ENCODE measurements at places on chromosomes 3 and 15.

GRCh38 chr15:77832874-77833273 lies 200.2 kb upstream of the LINGO1 start:
- H3K27me3 ChIP-seq: no peaks in the 10 kb centered on the region
- no peak overlapping the region for H3K4me3 ChIP-seq
- DNase-seq: no peak
- no peaks in the 10 kb centered on the region for H3K36me3 ChIP-seq

- no peak overlapping the region for H3K4me3 ChIP-seq
- no peaks in the 10 kb centered on the region for H3K4me1 ChIP-seq
- H3K27me3 ChIP-seq: no peaks in the 10 kb centered on the region
Measured at GRCh38 chr3:117596503-117596902, 886.9 kb downstream of the TUSC7 start.

- H3K27me3 ChIP-seq: peaks cover 2% of the 10 kb centered on the region
- no peaks in the 10 kb centered on the region for H3K36me3 ChIP-seq
- H3K4me3 ChIP-seq: no peak overlapping the region
- H3K27ac ChIP-seq: no peak overlapping the region
Measured at GRCh38 chr3:37493485-37494080, 319.2 kb upstream of the LRRFIP2 start.

DNA sequence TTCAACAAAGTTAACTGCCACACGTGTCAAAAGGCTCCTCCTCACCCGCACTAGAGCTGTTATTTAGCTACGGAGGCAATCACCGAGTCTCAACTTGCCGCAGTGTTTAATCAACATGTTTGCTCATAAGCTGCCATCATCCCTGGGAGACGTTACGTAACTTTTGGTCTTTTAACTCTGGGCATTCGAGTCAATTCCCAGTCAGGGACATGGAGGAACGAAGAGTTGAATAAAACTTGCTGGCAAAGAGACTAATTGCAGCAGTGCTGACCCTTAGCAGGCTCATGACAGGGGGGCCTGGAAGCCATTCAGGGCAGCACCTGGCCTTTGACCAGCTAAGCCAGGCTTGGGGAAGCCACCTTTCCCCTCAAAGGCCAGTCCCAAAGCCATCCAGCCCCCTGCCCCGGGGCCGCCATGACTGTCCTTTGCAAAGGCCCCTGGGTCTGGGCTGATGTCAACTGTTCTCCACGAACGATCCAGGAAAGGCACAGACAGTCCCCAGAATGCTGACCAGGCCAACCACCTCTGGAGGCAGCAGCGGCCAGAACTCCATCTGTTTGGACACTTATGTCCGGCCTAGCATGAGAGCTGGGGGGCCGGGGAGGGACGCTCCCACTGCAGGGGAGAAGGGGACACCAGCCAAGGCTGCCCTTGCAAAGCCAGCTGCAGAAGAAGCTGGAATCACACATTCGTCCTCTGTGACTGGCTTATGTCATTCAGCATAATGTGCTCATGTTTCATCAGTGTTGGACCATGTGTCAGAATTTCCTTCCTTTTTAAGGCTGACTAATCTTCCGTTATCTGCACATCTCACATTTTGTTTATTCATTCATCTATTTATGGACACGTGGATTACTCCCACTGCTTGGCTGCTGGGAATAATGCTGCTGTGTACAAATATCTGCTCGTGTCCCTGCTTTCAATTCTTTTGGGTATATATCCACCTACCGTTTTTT lies 43.7 kb downstream of the PCSK6 start:
- H3K36me3 ChIP-seq: no peaks in the 10 kb centered on the region
- H3K27ac ChIP-seq: no peak overlapping the region
- DNase-seq: no peak
- no peak overlapping the region for H3K4me3 ChIP-seq
- peaks cover 2% of the 10 kb centered on the region for H3K27me3 ChIP-seq

- H3K4me1 ChIP-seq: peaks cover 43% of the 10 kb centered on the region
- H3K4me3 ChIP-seq: no peak overlapping the region
- H3K36me3 ChIP-seq: peaks cover 25% of the 10 kb centered on the region
- no peaks in the 10 kb centered on the region for H3K27me3 ChIP-seq
Measured at GRCh38 chr3:150607267-150608065, 4.3 kb downstream of the SELENOT start.

GRCh38 chr3:124685067-124685466 lies 45.2 kb upstream of the UMPS start:
- no peak overlapping the region for H3K27ac ChIP-seq
- peaks cover 6% of the 10 kb centered on the region for H3K4me1 ChIP-seq

DNA sequence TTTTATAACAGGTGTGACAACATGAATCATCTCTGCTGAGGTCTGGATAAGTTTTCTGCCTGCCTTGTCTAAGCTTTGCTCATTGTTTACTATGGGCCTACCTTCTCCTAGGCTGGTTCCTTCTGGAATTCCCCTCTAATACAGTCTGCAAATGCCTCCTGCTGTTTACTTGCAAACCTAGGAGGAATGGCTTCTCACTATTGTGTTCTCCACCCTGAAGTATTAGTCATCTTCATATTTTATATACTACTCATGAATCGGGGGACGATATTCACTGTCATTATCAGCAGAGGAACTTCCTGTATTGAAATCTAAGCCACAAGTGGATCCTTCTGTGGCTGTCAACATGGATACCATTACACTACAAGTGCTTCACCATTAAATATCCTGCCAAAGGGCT lies 154.8 kb downstream of the PLCL2 start:
- no peaks in the 10 kb centered on the region for H3K27me3 ChIP-seq
- peaks cover 34% of the 10 kb centered on the region for H3K36me3 ChIP-seq
- H3K4me3 ChIP-seq: no peak overlapping the region
- peaks cover 6% of the 10 kb centered on the region for H3K4me1 ChIP-seq
- DNase-seq: no peak
- H3K27ac ChIP-seq: no peak overlapping the region

- H3K27ac ChIP-seq: no peak overlapping the region
- H3K4me1 ChIP-seq: no peaks in the 10 kb centered on the region
- no peaks in the 10 kb centered on the region for H3K36me3 ChIP-seq
- no peaks in the 10 kb centered on the region for H3K27me3 ChIP-seq
Measured at GRCh38 chr3:61807865-61808276, 246.5 kb downstream of the PTPRG start.

DNA sequence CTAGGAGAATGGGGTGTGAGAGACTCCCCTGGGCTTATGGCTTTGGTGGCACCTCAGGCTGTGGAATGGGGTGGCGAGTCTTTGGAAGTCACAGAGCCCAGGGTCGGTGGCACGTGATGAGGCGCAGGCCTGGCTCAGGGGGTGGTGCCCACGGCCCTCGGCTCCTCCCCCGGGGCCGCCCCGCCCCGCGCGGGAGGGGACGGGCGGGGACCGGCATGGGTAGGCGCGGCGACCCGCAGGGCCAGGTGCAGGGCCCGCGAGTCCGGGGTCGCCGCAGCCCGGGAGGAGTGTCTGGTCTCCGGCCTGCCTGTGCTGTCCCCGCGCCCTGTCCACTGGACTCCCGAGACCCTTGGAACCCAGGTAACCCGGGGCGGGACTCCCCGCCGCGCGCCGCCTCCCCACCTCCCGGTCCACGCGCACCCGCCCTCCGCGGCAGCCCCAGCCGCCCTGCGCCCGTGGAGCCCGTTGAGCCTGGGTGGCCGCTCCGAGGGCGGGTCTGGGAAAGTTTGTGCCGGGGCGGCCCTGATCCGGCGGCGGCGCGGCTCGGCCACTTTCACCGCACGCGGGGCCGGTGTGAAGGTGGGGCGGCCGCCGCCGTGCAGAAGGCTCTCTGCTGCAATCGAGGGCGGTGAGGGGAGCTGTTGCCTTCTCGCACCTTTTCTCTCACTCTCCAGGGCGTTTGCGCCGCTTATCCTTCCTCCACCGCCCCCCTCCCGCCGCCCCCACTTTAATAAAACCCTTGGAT lies at the start of gene PAQR5:
TSS of gene PAQR5 (plus strand) at position 216 of the 745 bp plus-strand sequence. CDS start 61,169 bp downstream, outside the sequence.
- H3K27me3 ChIP-seq: peaks cover 42% of the 10 kb centered on the region
- peaks cover 4% of the 10 kb centered on the region for H3K4me1 ChIP-seq
- H3K4me3 ChIP-seq: no peak within 1 kb of the TSS
- no peak for DNase-seq
- no peak within 1 kb of the TSS for H3K27ac ChIP-seq

GRCh38 chr3:10459954-10460754 lies 45.2 kb downstream of the ATP2B2 start:
- no peak overlapping the region for H3K27ac ChIP-seq
- no peak overlapping the region for H3K4me3 ChIP-seq
- H3K27me3 ChIP-seq: no peaks in the 10 kb centered on the region
- no peaks in the 10 kb centered on the region for H3K36me3 ChIP-seq
- no peak for DNase-seq

GRCh38 chr3:85726241-85726640 lies 767.5 kb downstream of the CADM2 start:
- H3K27ac ChIP-seq: no peak overlapping the region
- H3K4me1 ChIP-seq: no peaks in the 10 kb centered on the region
- DNase-seq: no peak

DNA sequence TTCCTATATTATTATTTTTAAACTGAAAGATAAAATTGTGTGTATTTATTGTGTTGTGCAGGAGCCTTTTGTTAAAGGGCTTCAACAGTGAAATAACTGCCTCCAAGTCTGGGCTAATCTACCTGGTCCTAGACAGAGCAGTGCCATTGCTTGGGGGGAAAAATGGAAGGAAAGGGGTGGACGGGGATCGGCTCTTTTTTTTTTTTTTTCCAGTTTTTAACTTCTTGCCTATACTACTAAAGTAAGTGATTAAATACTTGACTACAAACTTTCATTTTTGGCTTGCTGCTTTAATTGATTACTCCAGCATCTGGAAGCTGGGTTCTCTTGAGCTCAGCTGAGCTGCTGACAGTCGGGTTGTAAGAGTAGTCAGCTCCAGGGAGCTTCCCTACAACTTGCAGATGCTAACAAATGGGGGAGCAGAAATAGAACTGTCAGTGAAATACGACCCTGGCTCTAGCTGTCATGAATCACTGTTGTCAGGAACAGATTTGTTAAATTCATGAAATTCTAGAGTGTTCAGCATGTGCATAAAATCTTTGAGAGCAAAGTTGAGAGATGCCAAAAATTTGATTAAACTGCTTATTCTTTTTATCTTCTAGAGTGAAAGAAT lies 276.7 kb downstream of the ROBO1 start:
- no peak overlapping the region for H3K27ac ChIP-seq
- no peak overlapping the region for H3K4me3 ChIP-seq
- H3K27me3 ChIP-seq: no peaks in the 10 kb centered on the region
- no peak for DNase-seq

GRCh38 chr3:16102905-16103364 lies 71.5 kb upstream of the GALNT15 start:
- H3K27me3 ChIP-seq: no peaks in the 10 kb centered on the region
- DNase-seq: no peak
- H3K4me3 ChIP-seq: no peak overlapping the region
- no peak overlapping the region for H3K27ac ChIP-seq

GRCh38 chr15:63763476-63764123 lies 70.1 kb downstream of the HERC1 start:
- H3K27me3 ChIP-seq: no peaks in the 10 kb centered on the region
- H3K27ac ChIP-seq: no peak overlapping the region
- DNase-seq: no peak

GRCh38 chr3:161274691-161275298 lies 53.7 kb downstream of the NMD3 start:
- H3K36me3 ChIP-seq: no peaks in the 10 kb centered on the region
- no peak overlapping the region for H3K4me3 ChIP-seq
- H3K27ac ChIP-seq: no peak overlapping the region

DNA sequence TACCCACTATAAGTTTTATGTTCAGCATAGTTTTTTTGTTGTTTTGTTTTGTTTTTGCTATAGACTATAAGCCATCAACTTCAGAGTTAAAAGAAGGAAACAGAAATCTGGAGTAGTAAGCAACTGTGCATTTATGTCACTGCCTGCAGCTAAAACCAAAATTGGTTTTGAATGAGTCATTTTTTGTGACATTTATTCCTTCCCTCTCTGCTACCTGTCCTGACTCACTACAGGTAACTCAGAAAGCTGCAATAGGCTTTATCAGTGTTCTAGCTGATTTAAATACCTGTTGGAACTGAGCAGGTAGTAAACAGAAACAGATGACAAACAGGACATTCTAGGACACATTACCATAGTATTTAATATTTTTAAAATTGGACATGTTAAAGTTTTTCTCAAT lies 393.3 kb upstream of the WNT5A start:
- no peak for DNase-seq
- H3K4me1 ChIP-seq: no peaks in the 10 kb centered on the region
- no peaks in the 10 kb centered on the region for H3K36me3 ChIP-seq

- H3K4me1 ChIP-seq: no peaks in the 10 kb centered on the region
- no peak overlapping the region for H3K27ac ChIP-seq
- no peak overlapping the region for H3K4me3 ChIP-seq
Measured at GRCh38 chr3:147318900-147319299, 87.4 kb downstream of the ZIC4 start.

- DNase-seq: no peak
- H3K4me1 ChIP-seq: peaks cover under 1% of the 10 kb centered on the region
- peaks cover 4% of the 10 kb centered on the region for H3K36me3 ChIP-seq
- no peak overlapping the region for H3K4me3 ChIP-seq
Measured at GRCh38 chr3:171333784-171334464, 126.3 kb downstream of the TNIK start.

DNA sequence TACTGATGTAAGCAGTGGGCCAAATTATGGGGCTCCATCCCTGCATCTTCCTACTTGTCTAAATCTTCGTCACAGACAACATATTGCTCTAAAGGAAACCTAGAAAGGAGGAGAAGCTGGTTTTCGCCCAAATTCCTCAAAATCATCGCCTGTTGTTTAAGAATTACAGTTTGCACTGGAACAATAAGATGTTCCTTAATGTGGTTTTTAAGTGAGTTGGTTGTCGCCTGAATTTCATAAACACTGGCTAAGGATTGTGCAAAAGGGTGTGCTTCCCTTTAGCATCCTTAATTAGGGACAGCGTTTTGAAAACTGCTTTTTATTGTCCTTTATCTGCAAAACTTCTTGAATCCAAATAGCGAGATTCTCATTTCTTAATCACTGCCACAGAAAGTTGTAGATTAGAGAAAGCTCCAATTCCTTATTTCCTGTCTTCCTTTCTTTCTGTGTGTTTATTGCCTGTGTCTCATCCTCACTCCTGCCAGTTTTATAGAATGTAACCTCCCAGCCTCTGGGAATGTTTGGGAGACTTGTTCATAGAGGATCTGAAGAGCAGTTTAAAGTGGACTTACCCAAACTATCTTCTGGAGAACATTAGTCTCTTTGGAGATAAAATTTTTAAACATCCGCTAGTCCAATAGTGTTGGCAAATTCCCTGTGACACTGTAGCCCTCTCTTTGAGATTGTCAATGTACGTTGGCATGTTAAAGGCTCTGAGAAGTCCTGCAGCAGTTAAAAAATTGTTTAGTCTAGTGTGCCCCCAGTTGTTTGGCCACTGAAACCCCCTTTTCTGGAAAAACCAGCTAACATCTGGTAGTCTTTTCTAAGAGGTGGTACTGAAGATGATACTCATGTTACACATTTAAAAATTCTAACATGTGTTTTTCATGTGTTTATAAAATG lies 50.4 kb downstream of the FLNB start:
- no peak overlapping the region for H3K27ac ChIP-seq
- H3K4me1 ChIP-seq: peaks cover 3% of the 10 kb centered on the region

DNA sequence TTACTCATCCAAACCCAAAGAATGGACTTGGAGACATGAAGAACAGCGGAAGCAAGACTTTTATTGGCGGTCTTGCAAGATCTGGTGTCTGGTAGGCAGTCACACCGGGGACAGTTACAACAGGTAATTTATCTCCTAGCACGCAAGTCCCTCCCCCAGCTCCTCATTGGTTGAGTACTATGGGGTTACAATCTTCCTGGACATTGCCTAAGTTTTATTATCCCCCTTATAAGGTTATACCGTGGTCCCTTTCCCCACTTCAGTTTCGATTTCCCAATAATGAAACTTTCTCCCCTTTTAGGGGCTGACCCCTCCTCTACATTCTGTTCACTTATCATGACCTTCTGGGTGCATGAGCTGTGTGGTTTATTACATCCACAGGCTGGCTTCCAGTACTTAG lies 18.7 kb downstream of the ARL8B start:
- no peaks in the 10 kb centered on the region for H3K27me3 ChIP-seq
- H3K27ac ChIP-seq: no peak overlapping the region
- no peak for DNase-seq
- H3K4me3 ChIP-seq: no peak overlapping the region
- H3K4me1 ChIP-seq: peaks cover 22% of the 10 kb centered on the region

Data from CD4-positive, alpha-beta T cell (primary cell).